Inflammatory macrophage (primary cell): ENCODE measurements at places on chromosomes 7 and 10.

DNA sequence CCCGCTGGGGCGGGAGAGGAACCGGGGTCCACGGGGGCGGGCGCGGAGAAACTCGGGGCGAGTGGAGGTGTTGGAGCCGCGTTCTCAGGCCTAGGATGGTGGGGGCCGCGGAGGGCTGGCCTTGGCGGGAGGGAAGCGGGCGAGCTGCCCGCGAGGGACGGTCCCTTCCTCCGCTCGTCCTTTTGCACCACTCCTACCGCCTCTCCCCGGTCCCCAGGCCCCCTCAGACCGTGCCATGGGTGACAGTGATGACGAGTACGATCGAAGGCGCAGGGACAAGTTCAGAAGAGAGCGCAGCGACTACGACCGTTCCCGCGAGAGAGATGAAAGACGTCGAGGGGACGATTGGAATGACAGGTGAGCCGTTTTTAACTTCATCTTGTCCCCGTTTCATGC lies 451 bp downstream of the SRRT start:
- peak; percentile 13 for DNase-seq

DNA sequence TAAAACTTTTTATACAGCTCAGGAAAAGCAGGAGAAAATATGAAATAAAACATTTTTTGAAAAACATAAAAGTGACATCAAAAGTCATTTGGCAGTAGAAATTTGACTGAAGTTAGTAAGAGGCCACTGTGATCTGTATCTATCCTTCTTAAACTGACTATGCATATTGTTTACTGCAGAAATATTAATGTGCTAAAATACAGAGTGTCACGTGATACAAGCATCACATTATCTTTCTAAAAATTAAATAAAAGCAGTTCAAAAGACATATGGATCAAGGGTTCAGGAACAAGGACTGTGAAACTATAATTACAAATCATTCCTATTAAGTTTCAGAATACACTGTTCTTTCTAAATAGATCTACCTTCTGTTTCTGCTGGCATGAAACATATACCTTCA lies 33.7 kb downstream of the PARP12 start:
- no peak for DNase-seq

GRCh38 chr10:100037758-100038315 lies 28.1 kb upstream of the DNMBP start:
- no peak for DNase-seq

DNA sequence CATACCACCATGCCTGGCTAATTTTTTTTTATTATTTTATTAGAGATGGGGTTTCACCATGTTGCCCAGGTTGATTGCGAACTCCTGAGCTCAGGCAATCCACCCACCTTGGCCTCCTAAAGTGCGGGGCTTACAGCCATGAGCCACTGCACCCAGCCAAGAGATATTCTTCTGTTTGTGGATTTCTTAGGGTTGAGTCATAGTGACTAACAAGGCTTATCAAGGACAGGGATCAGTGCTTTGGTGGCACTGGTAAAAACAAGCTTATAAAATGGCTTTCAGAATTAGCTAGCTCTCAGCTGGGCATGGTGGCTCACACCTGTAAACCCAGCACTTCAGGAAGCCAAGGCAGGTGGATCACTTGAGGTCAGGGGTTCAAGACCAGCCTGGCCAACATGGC lies 122.4 kb downstream of the ZNF248 start:
- DNase-seq, result no peak

GRCh38 chr7:124246262-124246863 lies 213.5 kb upstream of the TMEM229A start:
- no peak for DNase-seq

DNA sequence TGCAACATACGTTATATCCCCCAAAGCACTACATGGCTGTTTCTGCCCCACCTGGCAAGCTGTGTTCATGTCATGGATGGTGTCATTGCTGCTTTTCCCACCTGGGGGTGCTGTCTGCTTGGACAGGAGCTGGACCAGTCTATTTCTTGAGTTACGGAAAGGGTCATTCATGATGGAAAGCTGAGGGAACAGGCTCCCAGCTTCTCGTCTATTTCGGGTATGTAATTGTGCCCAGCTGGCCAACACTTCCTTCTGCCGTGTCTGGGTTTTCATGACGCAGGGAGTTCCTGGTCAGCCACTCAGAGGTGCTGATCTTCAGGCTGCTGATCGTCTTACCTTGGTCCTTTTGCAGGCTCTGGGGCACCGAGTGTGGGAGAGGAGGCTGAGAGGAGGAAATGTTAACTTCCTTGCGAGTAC lies 8.6 kb downstream of the BTBD16 start:
- DNase-seq, result no peak

- DNase-seq, result no peak
These were observed 27.9 kb downstream of the SCART1 start for GRCh38 chr10:133481657-133482056.

- DNase-seq, result peak; percentile 75
These were observed 49.4 kb downstream of the HK1 start for GRCh38 chr10:69327463-69328379.

GRCh38 chr7:129108581-129108980 lies 35.9 kb upstream of the TSPAN33 start:
- DNase-seq, result no peak

DNA sequence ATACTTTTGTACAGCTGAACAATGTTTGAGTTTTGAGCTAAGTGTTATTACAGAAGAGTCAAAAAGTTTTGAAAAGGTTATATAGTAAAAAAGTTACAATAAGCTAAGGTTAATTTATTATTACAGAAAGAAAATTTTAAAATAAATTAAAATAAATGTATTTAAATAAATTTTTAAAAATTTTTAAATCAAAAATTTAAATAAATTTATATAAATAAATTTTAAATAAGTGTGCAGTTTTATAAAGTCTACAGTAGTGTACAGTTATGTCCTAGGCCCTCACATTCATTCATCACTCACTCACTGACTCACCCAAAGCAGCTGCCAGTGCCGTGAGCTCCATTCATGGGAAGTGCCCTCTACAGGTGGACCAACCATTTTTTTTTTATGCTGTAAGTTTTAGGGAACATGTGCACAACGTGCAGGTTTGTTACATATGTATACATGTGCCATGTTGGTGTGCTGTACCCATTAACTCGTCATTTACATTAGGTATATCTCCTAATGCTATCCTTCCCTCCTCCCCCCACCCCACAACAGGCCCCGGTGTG lies 462.9 kb upstream of the ZMIZ1 start:
- no peak for DNase-seq

GRCh38 chr10:118101501-118101900 lies 54.8 kb upstream of the RAB11FIP2 start:
- no peak for DNase-seq

DNA sequence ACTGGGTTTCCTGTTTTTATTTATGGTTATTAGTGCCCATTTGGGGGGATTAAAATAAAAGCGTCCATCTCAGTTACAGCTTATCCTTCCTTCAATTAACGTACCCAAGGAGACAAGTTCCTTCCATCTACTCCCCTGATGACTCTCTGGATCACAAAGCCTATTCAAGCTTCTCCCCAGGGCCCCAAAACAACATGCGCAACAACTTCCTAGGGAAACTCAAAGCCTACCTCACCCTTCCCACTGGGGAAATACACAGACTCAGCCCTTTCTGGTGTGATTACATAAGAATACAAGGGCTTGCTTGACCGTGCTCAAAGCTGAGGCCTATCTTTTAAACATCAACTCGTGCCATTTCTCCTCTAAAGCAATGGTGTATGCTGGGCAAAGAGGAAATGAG lies 112.4 kb downstream of the CDK6 start:
- DNase-seq, result peak; percentile 77

- DNase-seq, result no peak
These were observed 78.5 kb downstream of the APBB1IP start for GRCh38 chr10:26516540-26517101.

GRCh38 chr7:151940048-151940811 lies 16.0 kb upstream of the GALNTL5 start:
- DNase-seq, result peak; percentile 85

DNA sequence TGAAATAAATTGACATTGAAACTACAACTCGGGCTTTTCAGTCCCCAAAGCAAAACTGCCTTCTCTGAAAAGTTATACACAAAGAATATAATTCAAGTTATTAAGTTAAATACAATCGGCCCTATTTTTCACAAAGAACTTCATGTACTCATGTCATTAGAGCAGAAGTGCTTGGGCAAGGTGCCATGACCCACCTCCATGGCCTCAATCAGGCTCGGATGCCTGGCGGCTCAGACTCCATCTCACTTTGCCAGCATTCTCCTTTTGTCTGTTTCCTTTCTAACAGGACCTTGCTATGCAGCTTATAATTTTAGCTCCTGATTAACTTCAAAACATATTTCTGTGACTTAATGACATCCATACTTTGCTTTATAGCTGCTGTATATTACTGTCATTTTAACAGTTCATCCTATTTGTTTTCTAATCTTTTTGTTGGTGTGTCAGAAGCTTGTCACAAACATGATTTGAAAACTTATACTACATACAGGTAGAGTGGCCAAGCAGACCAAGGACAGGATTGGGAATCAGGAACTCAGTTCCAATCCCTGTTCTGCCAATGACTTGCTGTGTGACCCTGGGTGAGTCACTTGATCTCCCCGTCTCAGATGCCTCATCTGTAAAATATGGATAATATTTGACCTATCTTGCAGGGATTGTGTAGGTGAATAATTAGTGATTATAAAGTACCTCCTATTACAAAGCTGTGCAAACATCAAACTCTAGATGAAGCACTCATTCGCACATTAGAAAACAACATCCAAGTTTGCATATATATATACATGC lies 60.8 kb upstream of the ITGA8 start:
- DNase-seq, result no peak

DNA sequence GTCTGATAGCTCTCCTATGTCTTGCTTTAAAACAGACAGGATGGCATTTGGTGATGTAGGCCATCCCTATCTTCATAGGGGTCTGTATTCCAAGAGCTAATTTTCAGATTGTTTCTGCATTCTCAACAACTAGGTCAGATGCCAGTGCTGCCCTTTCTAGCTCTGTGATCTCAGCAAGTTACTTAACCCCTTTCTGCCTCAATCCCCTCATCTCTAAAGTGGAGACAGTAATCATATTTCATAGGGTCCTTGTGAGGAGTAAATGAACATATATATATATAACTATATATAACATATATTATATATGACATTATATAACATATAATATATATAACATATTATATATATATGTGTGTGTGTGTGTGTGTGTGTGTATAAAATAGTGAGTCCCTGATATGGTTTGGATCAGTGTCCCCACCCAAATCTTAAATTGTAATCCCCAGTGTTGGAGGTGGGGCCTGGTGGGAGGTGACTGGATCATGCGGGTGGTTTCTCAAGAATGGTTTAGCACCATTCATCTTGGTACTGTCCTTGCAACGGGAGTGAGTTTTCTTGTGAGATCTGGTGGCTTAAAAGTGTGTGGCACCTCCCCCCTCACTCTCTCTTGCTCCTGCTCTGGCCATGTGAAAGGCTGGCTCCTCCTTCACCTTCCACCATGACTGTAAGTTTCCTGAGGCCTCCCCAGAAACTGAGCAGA lies 45.2 kb downstream of the HIPK2 start:
- no peak for DNase-seq

GRCh38 chr10:121601458-121601857 lies 3.2 kb upstream of the FGFR2 start:
- no peak for DNase-seq

- no peak for DNase-seq
These were observed 404.5 kb downstream of the INHBA start for GRCh38 chr7:41298409-41298808.

GRCh38 chr10:33571616-33572015 lies 237.1 kb upstream of the NRP1 start:
- no peak for DNase-seq

GRCh38 chr10:110504111-110504735 lies 6.5 kb downstream of the DUSP5 start:
- DNase-seq, result peak; percentile 94

- no peak for DNase-seq
These were observed 4.8 kb downstream of the ANK3 start for GRCh38 chr10:60384708-60385398.

- DNase-seq, result peak; percentile 89
These were observed 41.7 kb downstream of the DENND11 start for GRCh38 chr7:141660259-141660658.

- no peak for DNase-seq
These were observed 36.6 kb downstream of the MICALL2 start for GRCh38 chr7:1422512-1423263.

- DNase-seq, result no peak
These were observed at the start of gene MRLN for GRCh38 chr10:59753267-59753666. Gene MRLN, minus strand, starts transcription at chr10:59753455.

DNA sequence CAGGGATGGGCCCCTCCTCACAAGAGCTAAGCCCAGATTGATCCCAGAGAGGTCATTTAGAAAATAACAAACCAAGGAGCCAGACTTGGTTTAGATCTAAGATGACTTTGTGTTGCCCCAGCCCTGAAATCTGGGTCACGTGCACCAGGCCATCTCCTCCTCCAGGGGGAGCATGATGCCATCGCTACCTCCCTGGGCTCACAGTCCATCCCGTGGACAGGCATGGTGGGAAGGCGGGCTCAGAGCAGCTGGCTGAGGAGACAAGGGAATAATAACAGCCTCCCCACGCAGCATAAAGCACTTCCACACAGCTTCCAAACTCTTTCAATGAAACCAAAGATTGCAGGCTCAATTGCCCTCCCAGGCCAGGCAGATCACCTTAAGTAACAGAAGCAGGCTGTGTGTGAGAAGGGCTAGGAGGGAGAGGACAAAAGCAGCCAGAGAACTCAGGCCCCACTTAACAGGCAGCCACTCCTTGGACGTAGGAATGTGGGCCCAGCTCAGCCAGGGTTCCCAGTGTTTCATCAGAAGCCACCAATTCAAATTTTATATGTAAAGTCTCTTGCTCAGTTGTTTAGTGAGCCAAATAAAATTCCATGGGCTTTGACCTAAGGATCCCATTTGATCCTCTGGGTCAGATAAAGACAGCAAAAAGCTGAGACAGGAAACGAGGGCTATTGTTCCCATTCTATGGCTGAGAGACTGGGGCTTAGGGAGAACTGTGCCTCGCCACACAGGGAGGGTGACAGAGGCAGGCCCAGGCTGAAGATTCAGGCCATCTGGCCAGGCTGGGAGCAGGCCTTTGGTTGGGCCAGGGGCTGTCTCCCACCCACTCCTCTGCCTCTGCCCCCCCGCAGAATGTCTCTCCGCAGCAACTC lies 100.2 kb downstream of the COL13A1 start:
- peak; percentile 46 for DNase-seq

GRCh38 chr7:37928878-37929277 lies 8.4 kb downstream of the EPDR1 start:
- DNase-seq, result no peak

DNA sequence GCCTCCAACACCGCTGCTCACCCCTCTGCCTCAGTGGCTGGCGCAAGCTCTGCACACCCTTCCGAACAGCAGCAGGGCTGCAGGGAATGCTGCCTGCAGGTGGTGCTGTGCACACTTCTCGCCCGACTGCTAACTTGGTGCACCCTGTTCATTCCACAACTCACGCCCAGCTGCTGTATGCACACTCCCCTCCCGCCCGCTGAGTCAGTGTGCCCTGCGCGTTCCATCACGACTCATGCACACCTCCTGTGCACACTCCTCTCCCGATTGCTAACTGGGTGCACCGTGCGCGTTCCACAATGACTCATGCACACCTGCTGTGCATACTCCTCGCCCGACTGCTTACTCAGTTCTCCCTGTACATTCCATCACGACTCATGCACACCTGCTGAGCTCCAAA lies 21.5 kb downstream of the ADARB2 start:
- DNase-seq, result no peak

- no peak for DNase-seq
These were observed 37.7 kb upstream of the EZH2 start for GRCh38 chr7:148921806-148922205.
